Left ventricle myocardium inferior (tissue), 1 donor: ENCODE measurements at places on chromosomes 13 and 19.

GRCh38 chr13:59547950-59548349 is 615.8 kb downstream of the DIAPH3 start:
- no peak for DNase-seq

GRCh38 chr13:46143184-46143701 is 38.4 kb upstream of the CPB2 start:
- no peak for DNase-seq

GRCh38 chr19:4811328-4812131 is 20.0 kb downstream of the TICAM1 start:
- DNase-seq = peak; percentile 85

DNA sequence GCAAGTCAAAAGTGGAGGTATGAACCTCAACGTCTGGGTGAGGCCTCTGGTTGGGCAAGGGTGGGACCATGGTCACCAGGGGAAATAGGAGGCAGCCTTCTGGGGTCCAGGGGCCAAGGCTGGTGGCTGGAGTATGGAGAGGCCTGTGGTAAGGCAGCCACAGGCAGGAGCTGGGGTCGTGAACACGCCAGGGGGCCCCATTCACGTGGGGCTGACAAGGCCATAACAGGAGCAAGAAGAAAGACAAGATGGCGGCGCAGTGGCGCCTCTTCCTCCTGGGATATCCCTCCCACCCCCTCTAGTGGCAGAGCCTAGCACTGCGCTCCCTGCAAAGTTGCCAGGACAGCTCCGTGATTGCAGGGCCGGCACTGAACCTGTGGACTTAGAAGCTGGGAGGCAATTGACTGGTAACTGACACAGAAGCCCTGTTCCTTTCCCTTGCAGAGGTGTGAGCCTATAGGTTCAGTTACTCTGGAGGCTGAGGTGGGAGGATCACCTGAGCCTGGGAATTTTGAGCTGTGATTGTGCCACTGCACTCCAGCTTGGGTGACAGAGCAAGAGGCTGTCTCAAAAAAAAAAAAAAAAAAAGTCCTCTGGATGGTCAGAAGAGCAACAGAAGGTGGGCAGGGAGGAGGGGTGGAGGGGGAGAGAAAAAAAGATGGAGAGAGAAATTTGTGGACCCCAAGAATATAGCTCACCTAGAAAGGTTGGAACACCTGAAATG is 19.7 kb upstream of the EDDM13 start:
- peak; percentile 69 for DNase-seq

- no peak for DNase-seq
Observed at GRCh38 chr13:73429701-73430100, 370.9 kb downstream of the KLF5 start.

- DNase-seq = no peak
Observed at GRCh38 chr19:30307191-30307974, 64.8 kb upstream of the ZNF536 start.
